ENCODE measurements at places on chromosomes 6 and 20. TPM values are rescaled to one million over a fixed set of nuclear protein-coding genes. Genes with fewer than 3 reads are reported as not detected.
A peak's percentile ranks its signal among the peaks of the same experiment; 100 is the strongest.

COL10A1 gene
- not detected for total RNA-seq

DNA sequence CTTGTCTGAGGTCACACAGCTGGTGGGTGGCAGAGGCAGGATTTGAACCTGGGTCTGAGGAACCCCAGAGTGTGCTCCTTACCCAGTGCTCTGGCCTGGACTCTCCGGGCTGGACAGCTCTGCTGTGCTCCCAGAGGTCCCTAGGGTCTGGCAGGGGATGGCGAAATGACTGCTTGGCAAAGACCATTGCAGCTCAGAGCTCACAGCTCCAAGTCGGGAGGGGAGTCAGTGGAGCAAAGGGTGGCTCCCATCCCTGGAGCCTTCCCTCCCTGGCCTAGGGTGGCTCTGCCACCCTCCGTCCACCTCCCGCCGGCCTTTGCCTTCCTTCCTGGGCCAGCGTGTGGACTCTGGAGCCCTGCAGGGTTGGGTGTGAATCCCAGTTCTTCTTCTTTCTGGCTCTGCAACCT, 17.5 kb downstream of the CEBPB start:
- DNase-seq = no peak

GRCh38 chr20:33677991-33678702, 3.9 kb upstream of the NECAB3 start:
- DNase-seq = no peak

GDAP1L1 gene
- total RNA-seq = not detected

- DNase-seq = no peak
These were observed 2.1 kb downstream of the FAM210B start for GRCh38 chr20:56360908-56361205.

MUC22 gene
- total RNA-seq = not detected

DNA sequence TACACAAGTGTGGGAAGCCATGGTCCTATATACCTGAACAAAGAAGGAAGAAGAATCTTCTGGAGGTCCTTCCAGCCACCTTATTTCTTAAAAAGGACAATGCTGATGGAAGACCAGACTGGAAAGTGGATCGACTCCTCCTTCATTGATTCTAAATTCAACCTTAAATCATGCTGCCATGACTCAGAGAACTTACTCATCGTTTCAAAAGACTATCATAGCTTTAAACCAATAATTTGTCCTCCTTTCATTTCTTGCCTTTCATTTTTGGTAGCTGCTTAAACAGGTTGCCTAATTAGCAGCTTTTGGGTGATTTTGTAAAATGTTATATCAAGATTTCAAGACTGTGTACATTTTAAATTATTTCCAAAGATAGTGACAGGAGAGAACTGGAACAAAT, 60.8 kb downstream of the RTN4IP1 start:
- no peak for DNase-seq

DNA sequence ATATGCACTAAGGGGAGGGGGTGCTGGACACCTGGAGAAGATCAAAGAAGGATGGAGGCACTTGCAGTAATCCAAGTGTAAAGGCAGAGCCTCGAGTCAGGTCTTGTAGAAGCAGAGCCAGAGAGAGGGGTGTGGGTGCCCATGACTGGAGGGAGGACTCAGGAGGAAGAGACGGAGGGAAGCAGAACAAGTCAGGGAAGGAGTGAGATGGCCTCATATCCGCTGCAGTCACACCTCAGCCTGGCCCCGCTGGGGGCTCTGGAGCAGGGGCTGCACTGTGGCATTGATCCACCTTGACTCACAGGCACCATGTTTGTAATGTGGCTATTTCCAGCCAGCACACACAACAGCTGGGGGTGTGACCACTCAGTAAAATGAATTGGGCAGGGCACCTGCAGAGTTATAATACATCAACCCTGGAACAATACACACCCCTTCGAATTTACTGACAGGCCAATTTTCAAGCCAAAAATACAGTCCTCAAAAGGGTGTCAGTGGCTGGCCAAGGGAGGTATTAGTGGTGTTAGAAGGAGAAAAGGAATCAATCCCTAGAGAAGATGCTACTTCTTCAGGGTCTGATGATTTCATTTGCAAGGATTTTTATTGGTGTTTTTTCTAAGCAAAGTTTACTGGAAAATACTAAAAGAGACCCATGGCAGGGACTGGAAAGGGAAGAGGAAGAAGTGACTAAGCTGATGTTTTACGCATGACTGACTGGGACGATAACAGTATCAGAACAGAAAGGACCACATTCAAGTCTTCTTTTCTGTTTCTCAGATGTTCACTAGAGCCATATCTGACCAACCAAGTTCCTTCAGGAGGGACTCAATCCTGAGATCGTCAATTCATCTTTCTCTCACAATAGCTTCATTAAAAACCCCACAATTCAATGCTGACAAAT, 18.9 kb upstream of the NXT1 start:
- peak; percentile 71 for DNase-seq

MUC21 gene
- not detected for total RNA-seq

DNA sequence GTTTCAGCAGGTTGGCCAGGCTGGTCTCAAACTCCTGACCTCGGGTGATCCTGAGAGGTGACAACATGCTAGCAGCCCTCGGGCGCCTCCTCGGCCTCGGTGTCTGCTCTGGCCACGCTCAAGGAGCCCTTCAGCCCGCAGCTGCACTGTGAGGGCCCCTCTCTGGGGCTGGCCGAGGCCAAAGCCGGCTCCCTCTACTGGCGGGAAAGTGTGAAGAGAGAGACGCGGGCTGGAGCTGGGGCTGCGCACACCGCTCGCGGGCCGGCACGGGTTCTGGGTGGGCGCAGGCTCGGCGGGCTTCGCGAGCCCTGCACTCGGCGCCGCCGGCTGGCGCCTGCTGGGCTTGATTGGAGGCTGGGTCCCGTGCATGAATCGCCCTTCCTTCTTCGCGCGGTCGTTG, 80.8 kb upstream of the RBM24 start:
- no peak for DNase-seq

SRMS gene
- not detected for total RNA-seq

Measured in dermis blood vessel endothelial cell (primary cell).